ENCODE measurements at places on chromosomes 1 and 21. TPM values are rescaled to one million over a fixed set of nuclear protein-coding genes. Genes with fewer than 3 reads are reported as not detected.

DNA sequence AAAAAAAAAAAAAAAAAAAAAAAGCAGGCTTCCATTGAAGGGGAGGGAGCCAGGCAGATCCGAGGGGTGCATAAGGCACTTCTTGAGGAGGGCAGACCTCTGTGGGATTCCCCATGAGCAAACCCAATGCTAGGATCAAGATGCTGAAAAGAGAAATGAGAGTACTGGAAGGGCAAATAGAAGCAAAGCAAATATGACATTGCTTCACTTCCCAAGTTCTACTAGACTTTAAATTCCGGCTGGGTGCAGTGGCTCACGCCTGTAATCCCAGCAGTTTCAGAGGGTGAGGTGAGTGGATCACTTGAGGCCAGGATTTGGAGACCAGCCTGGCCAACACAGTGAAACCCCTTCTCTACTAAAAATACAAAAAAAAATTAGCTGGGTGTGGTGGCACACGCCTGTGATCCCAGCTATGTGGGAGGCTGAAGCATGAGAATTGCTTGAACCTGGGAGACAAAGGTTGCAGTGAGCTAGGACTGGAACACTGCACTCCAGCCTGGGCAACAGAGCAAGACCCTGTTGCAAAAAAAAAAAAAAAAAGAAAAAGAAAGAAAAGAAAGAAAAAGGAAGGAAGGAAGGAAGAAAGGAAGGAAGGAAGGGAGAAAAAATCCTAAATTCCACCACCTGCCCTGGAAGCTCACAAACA lies 23.1 kb upstream of the PALMD start:
- no peak for DNase-seq

- DNase-seq = no peak
Measured at GRCh38 chr21:40964691-40965090, 117.7 kb upstream of the DSCAM start.

- DNase-seq = no peak
Measured at GRCh38 chr1:198333744-198334143, 176.9 kb downstream of the NEK7 start.

DNA sequence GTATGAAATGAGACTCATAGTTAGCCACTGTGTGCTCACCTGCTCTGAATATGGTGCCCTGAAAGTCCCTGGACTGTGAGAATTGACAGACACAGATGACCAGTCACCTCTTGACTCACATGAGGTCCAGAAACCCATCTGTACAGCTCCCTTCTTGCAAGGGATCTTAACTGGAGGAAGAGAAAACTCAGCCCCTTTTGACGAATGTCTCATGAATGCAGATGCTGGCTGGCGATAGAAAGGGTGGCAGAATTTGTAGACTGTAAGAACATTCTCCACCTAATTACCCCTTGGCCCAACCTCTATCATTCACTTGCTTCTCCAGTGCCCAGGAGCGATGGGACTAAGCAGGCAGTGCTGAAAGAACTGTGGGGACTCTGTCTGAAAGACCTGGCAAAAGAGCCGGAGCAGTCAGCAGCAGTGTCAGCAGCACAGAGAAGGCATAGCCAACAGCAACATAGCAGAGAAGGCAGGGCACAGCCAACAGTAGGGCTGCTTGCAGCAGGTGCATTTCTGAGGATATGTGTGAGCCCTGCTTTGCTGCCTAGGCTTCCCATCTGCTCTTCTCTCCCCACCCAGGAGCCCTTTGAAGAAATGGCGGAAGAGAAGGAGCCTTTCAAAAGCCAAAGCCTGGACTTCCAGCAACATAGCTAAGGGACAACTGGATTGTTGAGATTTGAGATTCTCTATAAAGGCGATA lies 25.8 kb upstream of the IFNGR2 start:
- DNase-seq = no peak

DNA sequence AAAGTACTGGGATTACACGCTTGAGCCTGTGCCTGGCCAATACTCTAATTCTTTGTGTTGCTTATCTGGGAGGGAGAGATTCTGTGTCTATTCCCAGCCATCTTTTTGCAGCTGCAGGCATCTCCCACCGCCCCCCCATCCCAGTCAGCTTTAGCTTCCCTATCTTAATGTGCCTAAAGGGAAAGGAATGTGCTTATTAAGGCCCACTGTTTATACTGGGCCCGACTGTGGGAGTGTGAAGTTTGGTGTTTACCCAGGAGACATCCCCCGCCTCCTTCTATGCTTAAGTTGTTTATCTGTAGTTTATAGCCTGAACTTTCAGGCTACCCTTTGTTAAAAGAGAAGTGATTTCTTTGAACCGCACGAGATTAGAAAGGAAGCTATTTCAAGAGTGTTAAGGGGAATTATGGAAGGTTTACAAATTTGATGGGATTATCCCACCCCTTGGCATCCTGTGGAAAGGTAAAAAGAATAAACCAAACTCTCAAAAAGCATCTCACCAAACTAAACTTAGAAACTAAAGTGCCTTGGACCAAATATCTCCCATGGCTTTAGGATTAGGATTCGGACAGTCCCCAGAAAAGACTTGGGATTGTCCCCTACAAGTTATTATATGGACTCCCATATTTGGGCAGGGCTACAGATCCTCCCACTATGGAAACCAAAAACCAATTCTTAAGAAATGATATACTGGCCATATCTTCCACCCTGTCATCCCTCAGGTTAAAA lies 25.5 kb upstream of the ZNF496 start:
- no peak for DNase-seq

LENEP gene
- total RNA-seq = not detected
